ENCODE measurements at places on chromosomes 5 and 9. TPM values are rescaled to one million over a fixed set of nuclear protein-coding genes. Genes with fewer than 3 reads are reported as not detected.

Gene NUTM2G
- not detected for total RNA-seq

Gene HSPB3
- total RNA-seq, result not detected

Gene RASGEF1C
- not detected for total RNA-seq

Gene CCL27
- not detected for total RNA-seq

Gene TAF11L8
- total RNA-seq, result not detected

Gene PCDHGA2
- not detected for total RNA-seq

Gene HAVCR2
- 62.4 TPM for total RNA-seq

Gene OR2Y1
- not detected for total RNA-seq

Gene C6
- not detected for total RNA-seq

Gene PTPN3
- 0.20 TPM for total RNA-seq

Gene PDCD1LG2
- total RNA-seq, result 4.8 TPM

Gene RANBP17
- not detected for total RNA-seq

Gene PHF24
- not detected for total RNA-seq

Gene SLC46A2
- not detected for total RNA-seq

Gene DPYSL3
- total RNA-seq, result not detected

Gene SEMA5A
- 1.1 TPM for total RNA-seq

Gene LTC4S
- total RNA-seq, result 3.3 TPM

Gene SPATA31D4
- total RNA-seq, result not detected

Gene INSL6
- total RNA-seq, result not detected

Gene CYSRT1
- total RNA-seq, result 0.93 TPM

Gene TMEM38B
- 9.2 TPM for total RNA-seq

Gene MARCOL
- total RNA-seq, result not detected

Gene RNF224
- total RNA-seq, result not detected

Gene TLX3
- not detected for total RNA-seq

Gene SHOC1
- not detected for total RNA-seq

Gene DPH7
- 34.2 TPM for total RNA-seq

Gene SCGB3A1
- not detected for total RNA-seq

Gene FAT2
- total RNA-seq, result not detected

Gene NUTM2F
- total RNA-seq, result not detected

Gene SVEP1
- not detected for total RNA-seq

Gene REXO4
- 21.7 TPM for total RNA-seq

Gene PNPLA7
- total RNA-seq, result 5.0 TPM

Gene LHX3
- total RNA-seq, result not detected

Gene LRRC26
- total RNA-seq, result not detected

Gene FOXI1
- total RNA-seq, result not detected

Gene SOX30
- 0.33 TPM for total RNA-seq

Gene AGXT2
- total RNA-seq, result not detected

Gene CDH9
- total RNA-seq, result not detected

Gene SCGB3A2
- not detected for total RNA-seq

Gene NME5
- not detected for total RNA-seq

Gene IL7R
- total RNA-seq, result 273 TPM

Gene PCDHA13
- total RNA-seq, result not detected

Gene TMED9
- 141 TPM for total RNA-seq

Gene ASPN
- total RNA-seq, result not detected

Gene IL13
- total RNA-seq, result 32.9 TPM

Gene RASGRF2
- 2.4 TPM for total RNA-seq

Gene CCNJL
- total RNA-seq, result not detected

Gene SLC27A6
- not detected for total RNA-seq

Gene PCDHGA10
- not detected for total RNA-seq

Gene OBP2B
- not detected for total RNA-seq

Gene FLT4
- 0.45 TPM for total RNA-seq

Gene HAND1
- total RNA-seq, result not detected

Gene AQP3
- 167 TPM for total RNA-seq

Gene CBY3
- 0.68 TPM for total RNA-seq

Gene HTR4
- total RNA-seq, result not detected

Gene F2RL2
- total RNA-seq, result not detected

Gene TMEM215
- total RNA-seq, result not detected

Gene IGFBPL1
- total RNA-seq, result 0.20 TPM
